ENCODE measurements at places on chromosomes 2 and 18.

DNA sequence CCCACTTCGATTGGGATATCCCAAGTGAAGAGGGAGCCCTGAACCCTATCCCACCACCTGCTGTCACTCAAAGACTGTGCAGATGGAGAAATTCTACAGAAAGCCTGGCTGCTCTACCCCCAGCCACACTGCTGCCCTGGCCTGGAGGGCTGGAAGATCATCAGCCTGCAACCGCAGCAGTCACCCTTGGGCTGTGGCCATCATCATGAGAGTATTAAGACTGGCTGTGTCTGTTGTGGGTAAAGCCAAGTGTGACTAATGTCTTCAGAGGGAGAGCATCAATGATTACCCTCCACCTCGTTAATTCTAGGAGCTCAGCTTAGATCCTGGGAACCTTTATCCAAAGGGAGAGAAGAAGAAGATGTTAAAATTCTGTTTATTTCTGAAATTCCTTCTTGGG is 221.5 kb downstream of the TFCP2L1 start:
- DNase-seq, result no peak

DNA sequence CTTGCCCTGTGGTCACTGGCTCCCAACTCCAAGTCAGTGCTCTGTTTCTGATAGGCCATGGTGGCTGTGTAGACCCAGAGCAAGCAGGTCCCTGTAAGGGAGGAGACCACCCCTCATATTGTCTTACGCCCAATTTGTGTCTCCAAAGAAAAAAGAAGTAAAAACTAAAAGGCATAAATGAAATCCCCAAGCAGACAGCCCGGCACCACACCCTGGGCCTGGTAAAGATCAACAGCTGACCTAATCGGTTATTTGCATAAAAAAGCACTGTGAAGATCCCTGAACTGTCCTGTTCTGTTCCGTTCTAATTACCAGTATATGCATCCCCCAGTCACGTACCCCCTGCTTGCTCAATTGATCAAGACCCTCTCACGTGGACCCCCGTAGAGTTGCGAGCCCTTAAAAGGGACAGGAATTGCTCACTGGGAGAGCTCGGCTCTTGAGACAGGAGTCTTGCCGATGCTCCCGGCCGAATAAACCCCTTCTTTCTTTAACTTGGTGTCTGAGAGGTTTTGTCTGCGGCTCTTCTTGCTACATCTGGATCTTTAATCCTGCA is 364.1 kb upstream of the HS6ST1 start:
- DNase-seq, result no peak

GRCh38 chr2:123912171-123912570 is 112.9 kb upstream of the CNTNAP5 start:
- no peak for DNase-seq

GRCh38 chr2:23776021-23776420 is 150.9 kb downstream of the ATAD2B start:
- DNase-seq, result no peak

DNA sequence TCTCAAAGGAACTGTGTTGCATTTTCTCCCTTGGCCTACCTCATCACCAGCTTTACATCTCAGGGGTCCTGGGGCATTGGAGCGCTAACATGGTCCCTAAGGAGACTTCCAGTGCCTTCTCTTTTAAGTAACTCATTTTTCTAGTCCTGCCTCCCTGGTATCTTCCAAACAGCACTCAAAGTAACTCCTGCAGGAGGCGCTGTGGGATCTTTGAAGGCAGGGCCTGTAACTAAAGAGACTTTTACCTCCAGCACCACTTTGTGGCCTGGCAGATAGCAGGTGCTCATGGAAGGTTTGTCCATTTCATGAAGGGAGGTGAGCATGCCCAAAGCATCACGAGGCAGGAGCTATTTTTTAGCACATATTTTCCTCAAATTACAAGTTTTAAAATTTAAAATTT is 411.0 kb upstream of the GYPC start:
- no peak for DNase-seq

DNA sequence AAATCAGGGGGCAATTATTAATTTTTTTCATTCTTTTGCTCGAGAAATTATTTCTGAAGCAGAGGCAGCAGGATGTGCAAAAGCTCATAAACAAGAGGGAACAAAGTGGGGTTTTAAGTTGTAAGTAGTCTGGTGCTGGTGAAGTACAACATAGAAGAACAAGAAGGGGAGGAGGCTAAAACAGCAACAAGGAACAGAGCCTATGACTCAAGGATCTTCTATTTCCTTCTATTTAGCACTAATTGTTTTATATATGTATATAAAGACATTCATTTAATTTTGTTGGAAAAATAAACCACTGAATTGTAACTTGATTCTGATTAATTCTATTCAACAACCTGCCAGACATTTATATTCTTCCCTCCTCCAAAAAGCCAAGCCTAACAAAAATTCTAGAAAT is 35.0 kb downstream of the YES1 start:
- DNase-seq, result no peak

DNA sequence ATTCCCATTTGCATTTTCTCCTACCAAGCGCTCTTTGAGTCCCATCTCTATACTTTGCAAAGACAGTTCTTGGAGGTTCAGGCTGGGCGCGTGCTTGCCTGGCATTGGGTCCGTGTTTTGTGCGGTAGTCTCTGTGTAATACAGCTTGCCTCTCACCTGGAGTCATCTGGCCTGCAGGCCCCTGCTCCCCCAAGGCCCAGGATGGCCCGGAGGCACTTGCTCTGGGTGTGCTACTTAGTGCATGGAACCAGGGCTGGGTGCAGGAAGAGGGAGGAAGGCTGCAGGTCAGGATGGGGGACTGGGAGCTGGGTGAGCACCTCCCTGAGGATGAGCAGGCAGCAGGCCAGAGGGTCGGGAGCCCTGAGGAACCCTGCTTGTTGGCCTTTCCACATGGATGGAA is 220.9 kb downstream of the LDLRAD4 start:
- DNase-seq, result no peak

GRCh38 chr18:37666991-37667390 is 101.4 kb upstream of the CELF4 start:
- DNase-seq, result no peak

DNA sequence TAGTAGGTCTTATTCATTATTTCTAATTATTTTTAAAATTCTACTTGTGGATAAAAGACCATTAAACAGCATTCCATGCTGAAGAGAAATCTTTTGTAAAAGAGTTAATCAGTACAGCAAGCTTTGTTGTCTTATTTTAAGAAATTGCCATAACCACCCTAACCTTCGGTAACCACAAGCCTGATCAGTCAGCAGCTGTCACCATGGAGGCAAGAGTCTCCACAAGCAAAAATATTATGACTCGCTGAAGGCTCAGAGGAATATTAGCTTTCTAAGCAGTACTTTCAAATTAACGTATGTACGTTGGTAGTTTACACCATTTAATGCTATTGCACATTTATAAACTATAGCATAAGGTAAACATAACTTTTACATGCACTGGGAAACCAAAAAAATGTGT is 650.5 kb upstream of the LINC00305 start:
- no peak for DNase-seq

DNA sequence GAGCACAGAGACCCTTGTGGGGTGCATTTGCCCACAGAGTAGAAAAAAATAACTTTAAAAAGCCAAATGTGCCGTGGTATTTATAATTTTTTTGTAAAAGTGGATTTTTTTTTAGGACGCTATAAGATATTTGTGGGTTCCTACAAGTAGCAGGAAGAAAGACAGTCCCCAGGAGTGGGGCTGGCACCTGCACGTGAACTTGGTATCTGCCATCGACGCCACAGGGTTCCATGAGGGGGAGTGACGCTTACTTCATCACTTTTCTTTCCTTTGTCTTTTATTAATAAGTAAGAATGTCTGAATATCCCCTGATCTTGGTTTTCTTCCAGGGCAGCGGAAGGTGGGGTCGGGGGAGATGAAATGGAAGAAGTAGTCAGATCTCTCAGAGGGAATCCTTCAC is 207.0 kb downstream of the TWIST2 start:
- DNase-seq, result no peak

DNA sequence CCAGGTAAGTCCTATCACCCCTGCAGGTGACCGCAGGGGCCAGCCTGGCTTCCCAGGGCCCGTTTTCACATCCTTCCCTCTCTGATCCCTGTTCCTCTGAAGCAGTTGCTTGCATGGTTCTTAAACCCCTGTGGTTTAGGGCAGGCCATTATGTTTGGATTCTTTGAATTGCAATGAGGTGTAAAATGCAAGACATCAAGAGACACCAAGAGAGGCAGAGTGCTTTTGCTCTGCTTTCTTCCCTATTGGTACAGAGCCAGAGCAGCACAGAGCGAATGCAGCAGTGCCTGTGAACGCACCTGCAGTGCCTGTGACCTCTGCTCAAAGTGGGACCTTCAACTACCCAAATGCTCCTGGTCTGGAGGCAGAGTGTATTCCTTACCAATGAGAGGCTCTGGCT is 7.6 kb downstream of the RFX8 start:
- no peak for DNase-seq

- DNase-seq, result no peak
These were observed 3.2 kb downstream of the MRO start for GRCh38 chr18:50816419-50817166.

DNA sequence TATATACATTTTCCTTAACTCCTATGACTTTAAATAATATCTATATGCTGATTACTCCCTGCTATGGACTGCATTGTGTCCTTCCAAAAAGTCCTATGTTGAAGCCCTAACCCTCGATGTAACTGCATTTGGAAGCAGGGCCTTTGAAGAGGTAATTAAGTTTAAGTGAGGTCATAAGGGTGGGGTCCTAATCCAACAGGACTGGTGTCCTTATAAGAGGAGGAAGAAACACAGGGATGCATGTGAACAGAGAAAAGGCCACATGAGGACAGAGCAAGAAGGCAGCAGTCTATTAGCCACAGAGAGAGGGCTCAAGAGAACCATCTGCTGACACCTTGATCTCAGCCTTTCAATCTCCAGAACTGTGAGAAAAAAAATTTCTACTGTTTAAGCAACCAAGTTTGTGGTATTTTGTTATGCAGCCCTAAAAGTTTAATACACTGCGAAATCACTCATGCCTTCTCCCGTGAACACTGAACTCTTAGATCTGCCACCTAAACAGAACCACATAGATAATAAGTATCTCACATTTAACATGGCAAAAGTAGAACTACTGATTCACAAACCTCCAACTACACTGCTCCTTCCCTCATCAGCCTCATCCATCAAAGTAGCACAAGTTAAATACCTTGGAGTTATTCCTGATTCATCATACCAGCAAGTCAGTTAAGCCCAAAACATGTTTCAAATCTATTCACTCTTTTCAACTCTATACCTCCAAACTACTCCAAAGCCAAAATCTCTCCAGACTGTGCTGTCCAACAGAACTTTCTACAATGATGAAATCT is 65.4 kb downstream of the HIBCH start:
- DNase-seq, result no peak

DNA sequence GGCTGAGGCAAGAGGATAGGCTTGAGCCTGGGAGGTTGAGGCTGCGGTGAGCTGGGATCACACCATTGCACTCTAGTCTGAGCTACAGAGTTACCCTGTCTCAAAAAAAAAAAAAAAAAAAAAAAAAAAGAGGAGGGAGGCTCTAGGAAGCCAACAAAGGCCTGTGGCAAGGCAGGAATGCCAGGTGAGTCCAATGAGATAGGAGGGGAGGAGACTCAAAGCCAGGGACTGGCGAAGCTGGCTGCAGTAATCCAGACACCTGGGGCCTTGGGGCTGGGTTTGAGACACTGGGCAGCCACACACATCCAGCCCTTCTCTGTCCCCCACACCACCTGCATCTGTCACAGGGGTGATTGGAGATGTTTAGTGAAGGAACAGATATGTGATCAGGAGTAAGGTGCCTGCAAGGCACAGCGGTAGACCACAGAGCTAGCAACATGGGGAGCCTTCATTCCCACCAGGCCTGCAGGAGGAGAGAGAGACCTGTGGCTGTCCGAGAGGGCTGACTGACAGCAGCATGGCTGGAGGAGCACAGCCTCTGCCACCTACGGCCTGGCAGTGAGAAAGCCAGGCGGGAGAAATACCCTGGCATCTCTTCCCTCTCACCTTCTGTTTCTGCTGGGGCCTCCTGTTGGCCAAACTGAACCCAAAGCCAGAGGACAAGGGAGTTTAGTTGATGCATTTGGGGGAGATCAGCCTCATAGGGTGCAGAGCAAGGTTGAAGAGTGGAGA is 9.5 kb downstream of the CHPF start:
- DNase-seq, result no peak

- DNase-seq, result no peak
These were observed 14.9 kb downstream of the DPP4 start for GRCh38 chr2:162058973-162059668.

- DNase-seq, result no peak
These were observed 156.1 kb downstream of the ANTXR1 start for GRCh38 chr2:69168950-69169654.

- DNase-seq, result no peak
These were observed 15.3 kb downstream of the WNT10A start for GRCh38 chr2:218895759-218896500.

DNA sequence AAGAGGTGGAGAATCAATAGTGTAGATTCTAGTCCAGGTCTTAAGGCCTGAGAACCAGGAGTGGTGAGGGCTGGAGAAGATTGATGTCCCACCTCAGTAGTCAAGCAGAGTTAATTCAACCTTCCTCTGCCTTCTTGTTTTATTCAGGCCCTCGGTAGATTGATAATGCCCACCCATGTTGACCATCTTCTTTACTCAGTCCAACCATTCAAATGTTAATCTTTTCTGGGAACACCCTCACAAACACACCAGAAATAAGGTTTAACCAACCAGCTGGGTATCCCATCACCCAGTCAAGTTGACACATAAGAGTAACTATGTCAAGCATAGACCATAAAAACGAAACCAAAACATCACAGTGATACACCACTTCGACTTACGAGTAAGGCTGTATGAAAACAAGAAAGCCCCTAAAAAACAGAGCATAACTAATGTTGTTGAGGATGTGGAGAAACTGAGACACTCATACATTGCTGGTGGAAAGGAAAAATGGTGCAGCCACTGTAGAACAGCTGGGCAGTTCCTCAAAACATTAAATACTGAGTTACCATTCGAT is 57.5 kb downstream of the SLC35F5 start:
- DNase-seq, result no peak

DNA sequence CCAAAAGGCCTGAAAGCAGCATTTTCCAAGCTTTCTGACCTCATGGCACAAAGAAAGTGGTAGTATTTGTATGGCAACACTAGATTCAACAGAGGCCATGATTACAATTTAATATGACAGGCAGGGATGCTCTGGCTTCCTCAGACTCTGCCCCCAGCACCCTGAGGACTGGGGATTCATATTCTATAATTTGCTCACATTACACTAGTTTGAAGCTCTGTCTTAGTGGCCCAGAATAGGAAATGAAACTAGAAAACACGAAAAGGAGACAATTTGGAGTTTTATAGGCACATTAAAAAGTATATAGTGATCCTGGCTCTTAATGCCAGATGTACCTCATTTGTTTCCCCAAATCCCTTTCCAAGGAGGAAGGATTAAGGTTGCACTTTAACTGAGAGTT is 173.0 kb upstream of the STK17B start:
- no peak for DNase-seq

DNA sequence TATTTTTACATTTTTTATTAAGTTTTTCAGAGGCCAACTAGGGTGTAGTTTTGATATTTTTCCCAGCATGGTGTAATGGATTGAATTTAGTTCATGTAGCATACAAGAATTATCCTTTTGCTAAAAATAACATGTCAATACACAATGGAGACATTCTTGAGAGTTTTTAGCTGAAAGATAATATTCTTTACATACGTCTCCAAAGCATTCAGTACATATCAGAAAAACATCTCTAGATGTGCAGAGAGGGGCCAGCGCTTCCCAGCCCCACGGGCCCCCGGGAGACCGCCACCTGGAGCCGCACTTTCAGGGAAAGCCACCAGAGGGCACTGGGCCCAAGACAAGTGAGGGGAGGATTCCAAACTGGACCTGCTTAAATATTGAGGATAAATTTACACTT is 499.4 kb downstream of the GALR1 start:
- no peak for DNase-seq

- DNase-seq, result no peak
These were observed 61.1 kb upstream of the CXCR4 start for GRCh38 chr2:136178941-136179601.

GRCh38 chr2:176986487-176986886 is 226.1 kb upstream of the HNRNPA3 start:
- DNase-seq, result no peak

All from stimulated activated naive CD4-positive, alpha-beta T cell (primary cell).